ENCODE measurements at places on chromosomes 2 and 18.

- DNase-seq, result no peak
These were observed 60.6 kb downstream of the KIF1A start for GRCh38 chr2:240759459-240759858.

DNA sequence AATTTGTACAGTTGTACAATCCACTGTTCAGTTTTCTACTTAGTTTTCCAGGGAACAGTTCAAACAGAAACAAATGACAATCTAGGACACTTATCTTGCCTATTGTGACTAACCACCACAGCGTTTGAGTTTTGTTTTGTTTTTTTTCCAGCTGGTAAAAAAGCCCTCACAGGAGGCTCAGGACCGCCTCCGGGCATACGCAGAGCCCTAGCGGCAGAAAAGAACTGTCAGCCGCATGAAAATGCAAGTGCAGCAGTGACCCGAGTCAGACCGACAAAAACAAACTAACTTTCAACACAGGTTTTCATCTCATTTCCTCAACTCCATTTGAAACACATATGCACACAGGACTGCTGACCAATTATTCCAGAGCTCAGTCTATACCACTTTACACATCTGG is 68.6 kb downstream of the STEAP3 start:
- no peak for DNase-seq

DNA sequence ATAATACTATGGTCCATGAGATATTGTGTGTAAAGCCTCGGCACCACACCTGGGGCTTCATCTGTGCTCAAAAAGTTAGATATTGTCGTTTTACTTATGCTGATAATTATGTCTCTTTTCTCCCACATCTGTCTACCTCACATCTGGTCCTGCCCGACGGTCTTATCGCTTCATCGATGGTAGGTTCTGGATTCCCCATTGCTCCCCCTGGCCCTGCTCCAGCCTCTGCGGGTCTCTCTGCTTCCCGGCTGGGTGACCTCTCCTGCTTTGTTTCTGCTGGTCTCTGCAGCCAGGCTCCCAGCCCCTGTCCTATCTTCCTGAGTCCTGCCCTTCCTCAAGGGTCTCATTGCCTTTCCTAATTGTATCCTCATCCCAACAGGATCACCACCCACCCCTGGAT is 294.2 kb downstream of the NDUFA10 start:
- no peak for DNase-seq

DNA sequence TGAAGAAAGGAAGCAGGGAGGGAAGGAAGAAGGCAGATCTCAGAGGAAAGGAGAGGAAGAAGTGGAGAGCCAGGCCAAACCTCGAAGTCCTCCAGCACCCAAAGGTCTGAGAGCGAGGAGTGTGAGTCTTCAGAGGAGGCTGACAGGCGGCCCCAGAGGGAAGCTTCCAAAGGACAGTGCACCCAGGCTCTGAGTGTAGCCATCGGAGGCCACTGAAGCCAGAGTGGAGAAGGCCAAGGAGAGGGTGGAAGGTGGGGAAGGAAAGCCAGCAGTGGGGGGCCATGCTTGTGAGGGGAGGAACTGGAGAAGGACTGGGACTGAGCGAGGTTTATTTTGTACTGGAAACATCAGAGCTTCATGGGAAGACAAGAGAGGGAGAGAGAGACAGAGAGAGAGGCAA is 6.0 kb downstream of the ATP6V1B1 start:
- no peak for DNase-seq

GRCh38 chr18:27685807-27686412 is 491.0 kb downstream of the CDH2 start:
- no peak for DNase-seq

- DNase-seq, result peak; percentile 25
These were observed 1.2 kb downstream of the MEX3C start for GRCh38 chr18:51196118-51196810.

DNA sequence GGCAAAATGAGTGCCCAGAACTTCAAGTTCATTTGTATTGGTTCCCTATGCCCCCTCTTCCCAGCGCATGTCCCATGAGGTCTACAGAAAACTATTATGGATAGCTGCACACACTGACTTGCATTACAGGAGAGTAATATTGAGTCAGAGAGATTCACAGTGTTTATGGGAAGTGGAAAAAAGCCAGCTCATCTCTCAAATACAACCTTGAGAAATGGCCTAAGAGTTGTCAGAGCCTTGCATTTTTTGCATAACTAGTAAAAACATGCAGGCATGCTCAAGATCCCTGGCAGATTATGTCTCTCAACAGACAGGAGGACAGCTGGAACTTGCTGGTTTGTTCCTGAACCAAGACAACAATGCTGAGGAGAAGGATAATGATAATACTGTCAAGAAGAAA is 1292.8 kb downstream of the DSC3 start:
- no peak for DNase-seq

GRCh38 chr2:54902763-54903162 is 147.5 kb downstream of the RTN4 start:
- no peak for DNase-seq

- no peak for DNase-seq
These were observed 28.2 kb downstream of the MYCN start for GRCh38 chr2:15968280-15969178.

GRCh38 chr2:241496904-241497877 is 11.2 kb downstream of the STK25 start:
- no peak for DNase-seq

GRCh38 chr2:62743506-62743905 is 38.0 kb downstream of the EHBP1 start:
- no peak for DNase-seq

GRCh38 chr2:149278872-149279264 is 51.5 kb upstream of the LYPD6 start:
- no peak for DNase-seq

DNA sequence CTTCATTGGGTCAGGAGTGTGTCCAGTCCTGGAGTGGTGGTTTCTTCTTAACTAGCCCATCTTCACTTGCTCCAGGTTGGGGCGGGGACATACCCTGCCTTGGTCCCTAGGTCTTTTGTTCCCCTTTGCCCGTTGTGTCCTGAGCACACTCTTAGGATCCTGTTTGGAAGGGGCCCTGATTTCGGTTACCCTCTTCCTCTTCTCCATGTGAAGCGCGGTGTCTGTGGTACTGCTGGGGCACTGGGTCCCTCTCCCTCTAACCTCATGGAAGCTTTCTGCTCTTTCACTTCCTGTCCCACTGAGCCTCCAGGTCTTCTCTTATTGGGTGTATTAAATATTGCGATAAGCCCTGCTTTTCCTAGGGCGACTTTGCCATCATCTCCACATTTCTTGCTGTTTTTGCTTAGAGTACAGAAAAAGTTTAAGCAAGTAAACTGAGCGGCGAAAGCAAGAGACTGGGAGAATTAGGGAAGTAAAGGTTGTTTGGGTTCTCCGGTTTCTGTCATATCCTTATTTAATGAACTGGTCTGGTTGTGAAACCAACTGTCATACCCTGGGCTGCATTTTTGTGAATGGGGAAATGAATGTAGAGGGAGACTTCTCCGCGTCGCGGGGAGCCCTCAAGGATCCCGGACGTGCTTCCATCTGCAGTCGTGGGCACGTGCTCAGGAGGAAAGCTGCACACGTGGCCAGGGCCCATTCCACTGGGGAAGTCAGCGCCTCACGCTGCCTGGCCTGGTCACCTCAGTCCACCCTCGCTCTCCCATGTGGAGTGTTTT is 73.8 kb upstream of the B3GNT7 start:
- no peak for DNase-seq

DNA sequence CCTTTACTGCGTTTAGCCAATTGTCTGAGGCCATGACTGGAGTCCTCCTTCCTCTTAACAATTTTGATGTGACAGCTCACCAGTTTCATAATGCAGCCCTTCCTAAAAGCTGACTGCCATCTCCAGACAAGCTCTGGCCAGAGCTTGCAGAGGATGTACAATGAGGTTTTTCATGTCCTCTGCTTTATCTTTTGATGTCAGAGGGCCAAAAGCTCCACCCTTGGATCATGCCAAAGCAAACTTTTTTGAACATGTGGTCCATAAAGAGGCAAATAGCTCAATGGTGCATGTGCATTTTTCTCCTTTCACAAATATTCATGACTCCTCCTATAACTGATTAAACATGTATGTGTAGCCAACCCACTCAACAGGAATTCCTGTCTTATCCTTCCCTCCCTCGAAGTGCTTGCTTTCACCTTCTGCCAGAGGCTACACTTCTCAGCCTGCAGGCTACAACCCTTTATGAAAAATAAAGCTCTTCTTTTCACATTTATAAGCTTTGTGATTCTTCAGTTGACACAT is 266.2 kb downstream of the FBXO15 start:
- DNase-seq, result no peak

DNA sequence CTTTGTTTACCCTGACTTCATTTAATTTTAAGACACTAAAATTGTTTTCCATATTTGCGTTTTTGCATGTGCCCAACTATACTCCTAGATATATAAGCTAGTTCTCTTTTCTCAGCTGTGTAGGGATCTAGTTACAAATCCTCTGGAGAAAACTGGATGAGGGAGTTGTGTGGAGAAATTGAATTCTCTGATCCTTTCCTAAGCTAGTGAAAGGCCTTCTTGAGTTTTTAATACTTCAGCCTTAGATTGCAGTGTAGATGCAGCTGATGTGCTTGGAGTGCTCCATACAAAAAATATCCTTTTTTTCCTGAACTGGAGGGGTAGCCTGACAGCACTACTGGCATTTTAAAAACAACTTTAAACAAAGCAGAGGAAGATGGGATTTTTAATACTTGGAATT is 8.6 kb upstream of the MTX2 start:
- DNase-seq, result no peak

GRCh38 chr2:37501113-37501512 is 156.7 kb downstream of the QPCT start:
- DNase-seq, result no peak

- no peak for DNase-seq
These were observed 49.2 kb downstream of the DNER start for GRCh38 chr2:229665158-229665557.

GRCh38 chr2:219149667-219150066 is 10.9 kb downstream of the NHEJ1 start:
- DNase-seq, result no peak

GRCh38 chr2:216283038-216283900 is 89.0 kb downstream of the MARCHF4 start:
- DNase-seq, result no peak

DNA sequence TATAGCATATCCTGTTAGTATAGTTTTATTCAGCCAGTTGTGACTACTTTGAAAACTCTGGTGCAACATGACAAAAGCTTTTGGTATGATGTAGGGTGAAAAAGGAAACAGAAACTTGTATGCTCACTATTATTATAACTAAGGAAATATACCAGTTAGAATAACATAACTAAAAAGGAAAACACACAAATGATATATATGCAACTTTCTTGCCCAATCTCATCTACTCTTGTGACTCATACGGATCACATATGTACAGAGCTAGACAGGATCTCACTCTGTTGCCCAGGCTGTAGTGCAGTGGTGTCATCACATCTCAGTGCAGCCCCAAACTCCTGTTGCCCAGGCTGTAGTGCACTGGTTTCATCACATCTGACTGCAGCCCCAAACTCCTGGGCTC is 12.4 kb upstream of the TLK1 start:
- no peak for DNase-seq
